LHCN-M2 (cell line): ENCODE measurements at places on chromosomes 3 and 15.
A peak's percentile ranks its signal among the peaks of the same experiment; 100 is the strongest.

DNA sequence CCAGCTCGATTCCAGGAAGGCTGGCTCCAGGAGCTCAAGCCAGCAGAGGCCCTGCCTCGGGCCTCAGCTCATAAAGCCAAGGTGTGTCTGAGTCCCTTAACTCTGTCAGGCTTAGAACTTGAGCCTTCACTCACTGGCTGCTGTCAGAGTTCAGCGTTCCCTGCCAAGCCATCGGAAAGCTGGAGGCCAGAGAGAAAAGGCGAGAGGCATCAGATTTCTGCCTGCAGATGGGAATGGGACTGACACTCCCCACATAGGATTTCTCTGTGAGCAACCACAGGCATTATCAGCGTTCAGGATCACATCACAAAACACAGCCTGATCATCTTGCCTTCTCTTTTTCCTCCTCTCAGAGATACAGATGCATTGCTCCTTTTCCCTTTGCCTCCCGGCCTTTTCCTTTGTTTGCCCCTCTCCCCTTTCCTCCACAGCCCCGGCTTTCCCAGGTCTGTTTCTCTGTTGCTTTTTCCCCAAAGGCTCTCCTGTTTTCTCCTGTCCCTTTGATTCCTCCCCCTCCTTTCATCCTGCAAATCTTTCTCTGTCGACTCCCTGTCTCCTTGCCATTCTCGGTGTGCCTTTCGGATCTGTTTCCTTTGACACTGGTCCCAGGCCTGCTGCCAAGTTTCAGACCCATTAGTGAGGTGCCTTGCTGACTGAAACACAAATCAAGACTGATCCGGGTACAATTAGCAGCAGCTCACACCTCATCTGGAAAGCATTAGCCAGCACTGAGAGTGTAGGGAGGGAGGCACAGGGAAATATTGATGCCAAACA is 44.5 kb upstream of the BOC start:
- peak; percentile 35 for DNase-seq

- peak; percentile 33 for DNase-seq
These were observed 17.4 kb downstream of the GPR160 start for GRCh38 chr3:170055209-170055608.

DNA sequence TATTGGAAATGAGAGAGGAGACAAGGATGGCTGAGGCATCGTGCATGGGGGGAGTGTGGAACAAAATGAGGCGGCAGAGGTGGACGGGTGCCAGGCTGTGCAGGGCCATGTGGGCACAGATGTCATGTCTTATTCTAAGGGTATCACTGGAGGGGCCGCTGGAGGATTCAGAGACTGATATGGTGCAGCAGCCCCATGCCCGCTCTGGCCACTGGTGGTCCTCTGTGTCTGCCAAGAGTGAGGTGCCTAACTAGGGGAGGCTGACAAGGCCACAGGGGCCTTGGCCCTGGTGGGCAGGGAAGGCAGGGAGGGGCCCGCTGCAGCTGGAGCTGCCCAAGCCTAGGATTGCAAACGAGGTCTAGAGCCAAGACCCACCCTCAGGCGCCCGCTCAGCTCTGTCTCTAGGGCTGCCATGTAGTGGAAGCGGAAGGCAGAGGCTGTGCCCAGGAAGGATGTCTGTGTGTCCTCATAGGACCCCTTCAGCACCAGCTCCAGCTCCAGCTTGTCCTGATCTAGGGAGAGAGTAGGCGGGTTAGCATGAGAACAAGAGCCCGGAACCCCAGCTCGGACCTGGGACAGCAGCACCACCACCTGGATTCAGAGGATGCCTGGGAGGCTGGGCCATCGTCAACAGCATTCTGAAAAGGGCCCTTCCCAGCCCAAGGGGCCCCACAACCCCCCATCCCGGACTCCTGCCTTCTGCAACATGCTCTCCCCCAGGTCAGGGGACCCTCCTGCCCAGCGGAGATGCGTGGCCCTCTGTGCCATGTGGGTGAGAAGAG is 11.3 kb downstream of the PLA2G4D start:
- no peak for DNase-seq

- peak; percentile 80 for DNase-seq
These were observed 75.7 kb downstream of the GMPS start for GRCh38 chr3:155946178-155946577.

GRCh38 chr3:61015859-61016258 is 235.4 kb downstream of the FHIT start:
- no peak for DNase-seq

DNA sequence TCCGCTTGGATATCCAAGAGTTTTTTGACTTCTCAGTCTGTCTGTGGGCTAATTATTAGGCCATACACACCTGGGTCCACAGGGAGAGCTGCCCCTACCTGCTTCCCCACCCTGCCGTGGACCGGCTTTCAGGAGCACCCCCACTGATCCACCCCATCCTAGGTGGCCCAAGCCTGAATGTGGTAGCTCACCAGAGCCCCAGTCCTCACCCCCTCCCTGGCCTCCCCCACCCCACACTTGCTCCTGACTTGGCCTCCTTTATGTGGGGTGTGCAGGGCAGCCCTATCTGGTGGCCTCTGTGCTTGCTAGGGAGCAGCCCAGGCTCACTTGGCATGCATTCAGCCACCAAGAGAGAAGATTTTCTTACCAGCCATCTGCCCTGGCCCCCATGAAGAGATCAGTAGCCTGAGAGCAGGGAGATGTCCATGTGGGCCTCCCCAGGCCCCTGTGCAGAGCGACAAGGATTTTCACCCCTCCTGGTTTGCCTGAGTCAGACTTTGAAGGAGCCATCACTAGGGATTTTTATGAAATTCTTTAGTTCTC is 11.2 kb downstream of the LRRK1 start:
- DNase-seq = no peak

DNA sequence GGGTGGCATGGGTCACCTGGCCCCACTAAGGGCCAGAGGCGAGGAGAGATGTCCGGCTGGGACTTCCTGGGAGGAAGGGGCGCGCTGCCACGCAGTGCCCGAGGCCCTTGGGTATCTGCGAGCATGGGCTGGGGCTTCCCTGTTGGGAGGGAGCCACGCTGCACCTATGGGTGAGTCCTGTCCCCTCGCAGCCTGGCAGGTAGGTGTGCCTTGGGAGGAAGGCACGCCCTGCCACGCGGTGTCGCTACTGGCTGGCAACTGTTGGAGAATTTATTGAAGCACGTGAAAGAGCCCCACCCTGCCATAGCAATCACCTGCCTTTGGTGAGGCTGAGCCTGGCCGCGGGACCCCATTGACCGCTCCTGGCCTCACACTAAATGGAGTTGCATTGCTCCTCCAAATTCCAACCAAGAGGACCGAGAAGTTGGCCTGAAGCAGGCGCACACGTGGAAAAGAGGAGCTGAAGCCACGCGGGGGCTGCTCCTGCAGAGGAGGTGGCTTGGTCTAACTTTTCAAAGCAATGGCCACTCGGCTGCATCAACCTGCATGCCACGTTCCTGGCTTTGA is 134.2 kb downstream of the TJP1 start:
- DNase-seq = no peak

DNA sequence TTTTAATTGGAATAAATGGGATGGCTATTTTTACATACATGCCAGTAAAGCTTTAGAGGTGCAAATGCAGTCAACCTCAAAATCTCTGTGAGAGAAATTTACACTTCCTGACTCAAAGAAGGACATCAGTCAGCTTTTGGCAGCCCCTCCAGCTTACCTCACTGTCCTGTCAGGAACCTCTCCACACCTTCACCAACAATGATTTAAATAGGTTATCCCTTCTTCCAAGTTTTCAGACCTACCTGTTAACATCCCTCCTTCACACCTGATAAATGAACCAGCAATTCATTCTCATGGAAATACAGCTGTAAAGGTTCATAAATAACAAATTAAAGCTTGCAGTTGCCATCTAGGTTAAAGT is 286.1 kb downstream of the SHOX2 start:
- no peak for DNase-seq

DNA sequence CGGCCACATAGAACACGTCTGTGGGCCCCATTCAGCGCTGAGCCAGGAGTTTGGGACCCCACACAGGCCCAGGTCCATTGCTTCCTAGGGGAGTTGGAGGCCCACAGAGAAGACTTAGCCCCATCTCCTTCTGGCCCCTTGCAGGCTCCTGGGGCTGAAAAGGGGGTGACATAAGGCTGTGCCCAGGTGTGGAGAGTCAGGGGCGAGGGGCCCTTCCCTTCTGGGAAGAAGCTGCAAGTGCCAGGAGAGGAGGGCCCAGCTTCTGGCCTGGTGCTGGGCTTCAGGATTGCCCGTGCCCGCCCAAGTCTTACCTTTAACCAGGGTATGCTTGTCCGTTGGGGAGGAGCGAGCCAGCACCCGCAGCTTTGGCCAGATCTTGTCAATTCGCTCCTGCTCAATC is 28.9 kb upstream of the SEC13 start:
- DNase-seq = no peak

DNA sequence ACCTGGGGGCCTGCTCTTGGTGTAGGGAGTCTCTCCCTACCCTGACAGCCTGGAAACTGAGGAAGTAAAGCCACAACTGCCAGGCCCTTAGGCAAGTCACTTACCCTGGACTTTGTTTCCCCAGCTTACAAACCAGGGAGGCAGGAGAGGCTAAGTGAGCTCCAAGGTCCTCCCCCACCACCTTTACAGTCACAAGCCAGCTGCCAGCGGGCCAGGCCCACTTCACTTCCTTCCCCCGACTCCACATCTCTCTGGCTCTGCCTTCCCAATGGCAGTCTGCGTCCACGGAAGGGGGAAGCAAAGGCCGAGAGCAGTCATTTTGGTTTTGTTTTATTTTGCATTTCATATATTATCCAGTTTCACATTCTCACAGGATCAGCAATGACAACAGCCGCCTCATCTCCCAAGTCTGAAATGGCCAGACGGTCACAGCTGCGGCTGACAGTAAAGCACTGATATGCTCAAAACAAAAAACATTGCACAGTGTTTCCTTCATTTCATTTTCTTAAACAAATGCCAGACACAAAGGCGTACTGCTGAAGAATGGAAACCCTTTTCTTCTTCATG is 35.7 kb downstream of the RBPMS2 start:
- DNase-seq = no peak

- DNase-seq = no peak
These were observed 39.4 kb downstream of the AGTR1 start for GRCh38 chr3:148737104-148737530.

GRCh38 chr3:101779047-101779821 is at the start of gene NXPE3:
TSS of gene NXPE3 (plus strand) at chr3:101779211. CDS start at chr3:101785597, 6,386 bp downstream.
- peak; percentile 82 for DNase-seq

DNA sequence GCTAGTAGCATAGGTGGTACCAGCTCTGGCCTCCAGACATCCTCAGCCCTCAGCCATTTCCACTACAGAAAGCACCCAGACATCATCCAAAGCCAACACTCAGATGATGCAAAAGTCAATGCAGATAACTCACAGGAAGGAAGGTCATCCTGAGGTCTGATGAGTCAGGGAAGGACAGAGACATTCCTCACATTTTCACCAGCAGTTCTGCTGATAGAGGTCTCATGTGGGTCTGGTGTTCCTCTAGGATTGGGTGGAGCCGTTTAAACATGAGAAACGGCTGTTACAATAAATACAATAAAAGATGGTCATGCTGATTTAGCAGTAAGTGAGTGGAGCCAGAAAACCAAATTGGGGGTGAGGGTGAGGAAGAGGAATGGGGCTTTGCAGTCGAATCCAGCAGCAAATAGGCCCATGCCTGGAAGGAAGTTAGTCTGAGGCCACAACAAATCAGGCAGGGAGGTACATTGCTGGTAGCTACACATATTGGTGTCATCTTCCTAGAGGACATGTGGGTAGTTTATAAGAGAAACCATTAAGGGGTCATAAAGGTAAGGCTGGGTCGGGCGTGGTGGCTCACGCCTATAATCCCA is 33.3 kb upstream of the FLNB start:
- peak; percentile 98 for DNase-seq

GRCh38 chr15:74635228-74635627 is 19.6 kb downstream of the CLK3 start:
- peak; percentile 60 for DNase-seq

- no peak for DNase-seq
These were observed 38.8 kb downstream of the ADCY5 start for GRCh38 chr3:123410149-123410515.

DNA sequence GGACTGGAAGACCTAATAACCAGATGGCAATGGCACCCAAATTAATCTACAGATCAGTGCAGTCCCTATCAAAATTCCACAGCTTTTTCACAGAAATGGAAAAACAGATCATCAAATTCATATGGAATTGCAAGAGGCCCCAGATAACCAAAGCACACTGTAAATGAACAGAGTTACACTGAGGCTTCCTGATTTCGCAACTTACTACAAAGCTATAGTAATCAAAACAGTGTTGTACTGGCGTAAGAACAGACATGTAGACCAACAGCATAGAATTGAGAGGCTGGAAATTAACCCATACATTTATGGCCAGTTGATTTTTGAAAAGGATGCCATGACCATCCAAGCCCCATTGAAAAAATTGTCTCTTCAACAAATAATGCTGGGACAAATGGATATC is 16.2 kb downstream of the XPC start:
- DNase-seq = no peak

DNA sequence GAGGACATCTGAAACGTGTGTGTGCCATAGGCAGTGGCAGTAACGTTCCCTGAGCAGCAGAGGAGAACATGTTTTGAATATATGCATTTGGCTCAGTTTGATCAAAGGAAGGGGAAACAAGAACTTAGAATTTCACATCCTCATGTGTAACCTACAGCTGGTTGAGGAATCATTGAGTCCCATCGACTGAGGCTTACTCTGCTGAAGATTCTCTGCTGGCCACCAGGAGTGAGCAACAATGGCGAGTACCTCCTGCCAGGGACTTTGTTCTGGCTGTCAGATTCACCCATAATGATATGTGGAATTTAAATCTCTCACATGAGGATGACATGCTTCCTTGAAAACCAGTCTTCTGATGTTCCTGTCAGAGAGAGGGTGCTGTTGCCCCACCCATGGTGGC is 21.3 kb downstream of the GORASP1 start:
- DNase-seq = no peak

GRCh38 chr15:48563934-48564333 is 81.6 kb downstream of the FBN1 start:
- no peak for DNase-seq

DNA sequence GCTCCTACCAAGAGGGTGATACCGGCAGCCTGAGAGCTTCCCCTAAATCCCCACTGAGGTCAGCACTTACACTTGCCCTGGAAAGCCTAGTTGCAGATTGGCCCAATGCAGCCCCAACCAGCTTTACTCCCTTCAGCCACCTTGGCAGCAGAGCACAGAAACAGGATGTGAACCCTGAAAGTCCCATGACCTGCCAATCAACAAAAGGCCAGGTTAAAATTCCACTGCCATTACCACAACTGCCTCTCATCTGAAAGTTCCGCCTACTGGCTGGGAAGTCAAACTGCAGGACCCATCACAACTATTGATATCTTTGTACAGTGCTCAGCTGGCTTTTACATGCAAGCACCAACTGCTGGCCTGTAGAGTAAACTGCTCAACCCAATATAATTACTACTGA is 156.2 kb downstream of the ZMAT3 start:
- DNase-seq = no peak

DNA sequence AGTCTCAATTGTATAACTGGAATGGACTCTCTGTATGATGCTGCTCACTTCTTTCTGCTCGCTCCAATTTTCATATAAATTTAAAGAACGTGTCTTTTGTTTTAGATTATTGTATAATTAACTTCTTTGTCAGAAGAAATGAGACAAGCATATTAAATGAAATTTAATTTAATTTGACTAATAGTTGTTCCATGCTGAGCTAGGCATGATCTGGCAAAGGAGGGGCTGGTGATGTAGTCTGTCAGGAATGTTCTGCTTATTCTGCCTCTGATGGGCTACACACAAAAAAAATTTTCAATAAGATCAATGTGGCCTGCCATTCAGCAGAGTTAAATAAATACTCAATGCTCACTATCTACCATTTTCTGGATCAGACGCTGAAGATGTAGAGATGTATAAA is 208.4 kb upstream of the CD96 start:
- DNase-seq = peak; percentile 49
